CD4-positive, alpha-beta T cell (primary cell): ENCODE measurements at places on chromosomes 7 and 10.
A peak's percentile ranks its signal among the peaks of the same experiment; 100 is the strongest.

GRCh38 chr10:78454123-78454645, 420.5 kb downstream of the RPS24 start:
- no peak for DNase-seq

DNA sequence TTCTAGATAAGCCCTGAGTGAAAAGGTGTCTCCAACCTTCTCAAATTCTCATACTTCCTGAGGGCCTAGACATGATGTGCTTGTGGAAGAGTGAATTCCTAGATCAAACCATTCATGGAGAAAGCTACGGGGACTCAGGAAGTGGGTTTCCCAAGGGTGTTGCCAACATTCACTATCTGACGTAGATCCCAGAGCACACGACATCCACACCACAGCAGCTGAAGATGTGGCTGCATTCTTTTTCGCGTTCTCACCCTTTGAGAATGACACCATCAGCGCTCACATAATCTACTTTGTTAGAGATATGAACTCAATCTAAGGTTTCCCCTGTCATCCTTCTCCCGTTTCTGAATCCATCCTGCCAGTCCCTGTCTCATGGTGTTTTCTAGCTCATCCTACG, 290.8 kb downstream of the DNAJB6 start:
- DNase-seq: no peak

- DNase-seq: no peak
These were observed 160.5 kb downstream of the RAPGEF5 start for GRCh38 chr7:22196429-22196828.

- no peak for DNase-seq
These were observed 38.9 kb upstream of the CPN1 start for GRCh38 chr10:100120550-100120949.

DNA sequence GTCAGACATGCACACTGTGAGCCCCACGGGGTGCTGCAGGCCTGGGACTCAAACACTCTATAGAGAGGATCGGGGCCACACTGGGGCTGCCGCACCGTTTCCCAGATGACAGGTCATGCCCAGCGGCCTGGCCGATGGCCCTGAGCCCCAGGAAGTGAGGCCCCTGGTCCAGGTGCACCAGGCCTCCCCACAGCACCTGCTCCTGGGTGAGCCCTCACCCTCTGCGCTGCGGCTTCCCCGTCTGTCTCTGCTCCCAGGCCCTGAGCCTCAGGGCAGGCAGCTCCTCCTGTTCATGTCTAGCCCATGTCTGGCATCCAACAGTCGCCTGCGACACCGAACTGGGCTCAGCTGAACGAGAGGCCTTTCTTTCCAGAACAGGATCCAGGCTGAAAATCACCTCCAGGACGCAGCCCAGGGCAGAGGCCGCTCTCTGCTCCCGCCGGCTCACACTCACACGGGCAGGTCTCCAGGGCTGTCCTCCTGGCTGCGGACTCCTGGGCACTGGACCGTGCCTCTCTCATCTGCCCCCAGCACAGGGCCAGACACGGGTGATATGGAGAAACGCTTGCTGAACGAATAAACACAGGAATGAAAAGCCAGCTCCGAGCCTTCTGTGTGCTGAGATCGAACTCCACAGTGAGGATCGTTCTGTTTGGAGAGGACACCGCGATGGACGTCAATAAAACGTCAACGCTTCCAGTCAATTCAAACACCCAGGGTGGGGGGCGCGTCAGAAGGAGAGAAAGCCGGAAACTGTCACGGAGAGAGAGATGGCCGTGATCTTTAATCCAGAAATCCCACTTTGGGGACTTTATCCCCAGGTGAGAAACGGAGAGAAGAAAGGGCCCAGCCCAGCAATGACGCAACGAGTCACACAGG, 202.4 kb downstream of the ELFN1 start:
- DNase-seq: no peak

DNA sequence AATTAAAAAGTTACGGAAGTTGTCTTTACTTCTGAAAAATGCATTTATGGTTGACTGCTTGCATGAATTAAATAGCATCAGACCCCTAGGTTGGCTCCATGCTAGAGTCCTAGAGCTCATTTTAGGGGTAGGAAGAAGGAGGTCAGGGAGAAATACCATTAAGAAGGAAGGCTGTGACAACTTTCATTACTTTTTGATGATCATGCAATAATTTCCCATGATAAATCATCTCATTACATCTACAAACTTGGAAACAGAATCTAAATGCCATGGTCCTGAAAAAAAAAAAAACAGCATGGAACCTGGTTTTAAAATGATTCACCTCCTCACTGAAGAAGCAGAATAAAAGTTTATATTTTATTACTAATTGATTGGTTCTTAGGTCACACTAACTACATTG, 20.3 kb upstream of the PLXNA4 start:
- no peak for DNase-seq

DNA sequence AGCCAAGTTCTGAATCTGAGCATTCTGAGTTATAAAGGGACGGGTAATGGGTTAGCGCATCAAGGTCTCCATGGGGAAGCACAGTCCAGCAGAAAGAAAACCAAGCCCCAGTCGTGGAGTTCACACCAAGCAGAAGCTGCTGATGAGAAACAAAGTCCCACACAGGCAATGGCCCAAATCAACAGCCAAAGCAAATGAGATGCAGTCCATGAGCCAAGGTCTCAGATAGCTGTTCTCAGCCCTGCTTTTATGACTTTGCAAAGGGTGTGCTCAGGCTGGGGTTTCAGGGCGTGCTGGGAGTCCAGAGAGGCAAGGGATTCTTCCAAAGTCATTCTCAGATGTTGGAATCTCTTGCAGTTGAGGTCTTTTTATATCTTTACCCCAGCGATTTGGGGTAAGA, 32.0 kb downstream of the THNSL1 start:
- no peak for DNase-seq

DNA sequence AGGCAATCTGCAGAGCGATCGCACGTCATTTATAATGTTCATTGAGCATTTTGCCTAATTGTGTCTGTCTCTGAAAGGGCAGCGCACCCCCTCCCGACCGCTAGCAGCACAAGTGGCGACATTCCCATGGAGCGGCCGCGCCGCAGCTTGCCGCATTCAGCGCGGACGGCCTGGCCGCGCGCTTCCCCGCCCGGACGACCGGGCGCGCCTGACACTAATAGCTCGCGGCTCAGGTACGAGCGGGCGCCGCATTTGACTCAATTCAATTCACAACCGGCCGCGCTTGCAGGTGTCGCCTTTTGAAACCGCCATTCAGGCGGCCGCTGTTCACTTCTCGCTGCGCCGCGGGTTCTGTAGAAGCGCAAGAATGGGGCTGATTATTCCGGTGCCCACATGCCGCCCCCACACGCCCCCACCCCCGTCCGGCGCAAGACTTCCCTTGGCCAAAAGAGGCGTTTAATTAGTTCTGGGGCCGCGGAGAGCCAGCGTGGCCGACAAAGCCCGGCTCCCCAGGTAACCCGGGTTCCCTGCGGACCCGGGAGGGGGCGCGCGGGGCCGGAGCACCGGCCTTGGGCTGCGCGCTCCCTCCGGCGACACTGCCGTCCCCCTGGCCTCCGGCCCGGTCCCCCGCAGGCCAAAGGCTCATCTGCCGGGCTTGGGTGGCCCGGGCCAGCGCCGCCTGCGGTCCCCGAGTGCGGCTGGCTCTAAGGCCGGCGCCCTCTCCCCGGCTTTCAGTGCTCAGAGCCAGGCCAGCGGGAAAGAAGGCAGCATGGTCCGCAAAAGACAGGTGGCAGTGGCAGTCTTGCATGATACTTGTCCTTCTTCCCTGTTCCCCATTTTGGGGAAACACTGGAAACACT, 18.7 kb upstream of the PTF1A start:
- DNase-seq: no peak

- no peak for DNase-seq
These were observed 105.0 kb upstream of the CDK13 start for GRCh38 chr7:39845006-39845405.

- no peak for DNase-seq
These were observed 152.1 kb upstream of the GHITM start for GRCh38 chr10:83987216-83987615.

DNA sequence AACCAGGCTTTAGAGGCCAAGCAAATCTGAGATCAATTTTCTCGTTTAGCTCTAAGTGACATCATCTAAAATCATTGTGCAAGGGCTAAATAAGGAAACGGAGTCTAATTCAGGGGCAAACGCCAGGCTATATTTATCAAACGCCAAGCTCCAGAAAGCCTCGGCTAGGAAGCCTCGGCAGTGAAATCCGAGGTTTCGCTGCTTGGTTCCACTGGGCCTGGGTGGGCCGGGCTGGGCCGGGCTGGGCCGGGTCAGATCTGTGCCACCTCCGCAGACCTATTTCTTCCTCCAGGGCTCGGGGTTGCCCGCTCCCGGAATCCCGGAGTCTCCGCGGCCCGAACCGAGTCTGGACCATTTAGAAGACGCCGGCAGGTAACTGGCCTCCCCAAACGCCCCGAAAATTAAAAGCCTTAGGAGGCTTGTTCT, 459 bp upstream of the FEZF1 start:
- no peak for DNase-seq

DNA sequence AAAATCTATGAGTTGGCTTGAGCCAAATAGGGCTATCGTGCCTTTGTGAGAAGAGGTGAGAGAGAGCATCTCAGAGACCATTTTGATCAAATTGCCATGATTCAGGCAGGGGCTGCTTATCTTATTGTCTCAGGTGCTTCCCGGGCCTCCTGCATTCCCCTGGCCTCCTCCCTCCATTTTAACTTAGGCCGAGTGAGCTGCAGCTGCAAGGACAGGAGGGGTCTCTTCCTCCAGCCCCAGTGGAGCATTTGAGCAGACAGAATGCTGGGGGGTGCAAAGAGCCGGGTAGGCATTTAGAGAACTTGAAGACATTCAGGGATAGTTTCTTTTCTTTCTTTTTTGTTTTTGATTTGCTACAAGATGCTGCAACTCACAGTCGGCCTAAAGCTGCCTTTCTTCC, 59.0 kb downstream of the BUB3 start:
- no peak for DNase-seq

- peak; percentile 10 for DNase-seq
These were observed 639 bp downstream of the DYDC2 start for GRCh38 chr10:80356989-80357850.

- no peak for DNase-seq
These were observed 286.8 kb downstream of the ADK start for GRCh38 chr10:74437822-74438221.

GRCh38 chr10:45437587-45438465, 63.8 kb downstream of the ALOX5 start:
- DNase-seq: no peak

DNA sequence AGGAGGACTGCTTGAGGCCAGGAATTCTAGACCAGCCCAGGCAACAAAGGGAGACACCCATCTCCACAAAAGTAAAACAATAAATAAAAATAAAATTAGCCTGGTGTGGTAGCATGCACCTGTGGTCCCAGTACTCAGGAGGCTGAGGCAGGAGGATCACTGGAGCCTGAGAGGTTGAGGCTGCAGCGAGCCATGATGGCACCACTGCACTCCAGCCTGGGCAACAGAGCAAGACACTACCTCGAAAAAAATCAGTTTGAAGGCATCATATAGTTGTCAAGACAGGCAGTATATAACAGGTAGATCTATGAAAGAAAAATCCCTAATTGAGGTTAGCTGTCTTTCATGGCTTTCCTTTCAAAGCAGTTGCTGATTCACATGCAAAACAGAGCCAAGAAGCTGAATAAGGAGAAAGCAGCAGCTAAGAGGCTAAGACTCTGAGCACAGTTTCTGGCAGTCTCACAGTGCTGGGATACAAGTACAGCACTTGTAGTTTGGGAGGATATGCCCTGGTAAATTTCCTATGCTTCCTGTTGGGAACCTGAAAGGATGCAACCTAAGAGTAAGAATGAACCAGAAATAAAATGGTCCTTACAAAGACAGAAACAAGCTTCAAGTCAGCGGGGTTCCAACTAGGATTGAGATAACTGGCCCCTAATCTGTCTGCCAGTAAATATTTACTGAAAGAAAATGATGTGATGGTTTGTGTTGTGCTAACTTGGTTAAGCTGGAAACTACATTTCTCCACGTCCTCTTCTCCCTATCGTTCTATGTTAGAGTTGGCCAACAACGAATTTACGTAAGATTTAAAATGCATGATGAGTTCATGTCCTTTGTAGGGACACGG, 368.5 kb upstream of the HPS1 start:
- DNase-seq: no peak

DNA sequence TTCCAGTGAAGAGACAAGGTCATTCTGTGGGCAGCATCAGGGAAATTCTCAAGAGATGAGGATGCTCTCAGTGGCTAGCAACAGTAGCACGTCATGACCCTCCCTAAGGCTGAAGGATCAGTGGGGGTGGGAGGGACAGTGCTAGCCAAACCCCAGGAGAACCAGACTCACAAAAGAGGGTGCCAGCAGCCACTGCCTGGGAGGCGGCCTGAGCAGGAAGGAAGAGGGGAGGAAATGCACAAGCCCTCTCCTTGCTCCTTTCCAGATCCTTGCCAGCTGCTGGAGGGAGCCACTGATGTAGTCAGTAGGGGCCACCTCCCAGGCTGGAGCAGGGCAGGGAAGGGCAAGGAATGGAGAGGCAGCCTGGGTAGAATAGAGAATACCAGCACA, 302.7 kb downstream of the RPS24 start:
- DNase-seq: no peak
